ENCODE measurements at places on chromosomes 11 and 22.

DNA sequence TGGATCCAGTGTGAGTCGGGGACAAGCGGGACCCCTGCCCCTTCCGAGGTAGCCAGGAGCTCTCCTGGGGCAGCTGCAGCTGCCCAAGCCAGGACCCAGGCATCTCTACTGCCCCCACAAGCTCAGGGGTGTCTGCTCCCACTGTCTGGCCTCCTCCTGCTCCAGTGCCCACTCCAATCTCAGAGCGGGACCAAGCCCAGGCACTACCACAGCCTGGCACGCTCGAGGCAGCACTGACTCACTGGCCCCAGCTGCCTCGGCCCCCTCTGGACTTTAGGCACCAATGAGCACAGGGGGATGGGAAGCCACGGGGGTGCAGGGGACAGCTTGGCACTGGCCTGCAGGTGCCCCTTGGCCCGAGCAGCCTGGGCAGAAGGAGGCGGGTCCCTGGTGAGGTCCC lies 8.2 kb downstream of the IL2RB start:
- DNase-seq, result no peak

DNA sequence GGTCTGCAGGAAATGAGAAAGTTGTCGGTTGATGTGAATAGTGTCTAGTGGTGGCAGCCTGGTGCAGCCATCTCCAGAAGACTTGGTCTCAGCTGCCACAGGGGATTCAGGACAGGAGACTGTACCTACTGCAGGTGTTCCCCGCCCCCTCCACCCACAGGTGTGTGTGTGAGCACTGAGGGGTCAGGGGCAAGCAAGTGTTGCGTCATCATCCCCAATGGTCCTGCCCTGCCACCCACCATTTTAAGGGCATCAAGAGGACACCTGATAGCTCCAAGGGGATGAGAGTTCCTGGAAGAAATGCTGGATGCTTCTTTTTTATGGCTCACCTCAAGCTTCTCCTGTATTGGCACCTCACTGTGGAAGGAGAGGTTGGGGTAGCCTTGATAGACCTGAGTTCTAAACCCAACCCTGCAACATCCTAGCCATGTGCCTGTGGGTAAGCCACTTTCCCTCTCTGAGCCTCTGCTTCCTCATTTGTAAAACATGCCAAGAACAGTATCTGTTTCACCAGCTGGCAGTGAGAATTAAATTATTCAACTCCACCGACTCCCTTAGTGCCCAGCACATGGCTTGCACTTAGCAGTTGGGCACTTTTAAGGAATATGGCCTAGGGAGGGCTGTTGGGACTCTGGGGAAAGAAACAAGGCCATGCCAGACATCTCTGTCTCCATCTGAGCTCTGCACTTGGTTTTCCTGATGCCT lies 6.1 kb downstream of the C11orf91 start:
- DNase-seq, result no peak

- DNase-seq, result no peak
Observed at GRCh38 chr11:8613036-8613435, 19.0 kb upstream of the STK33 start.

DNA sequence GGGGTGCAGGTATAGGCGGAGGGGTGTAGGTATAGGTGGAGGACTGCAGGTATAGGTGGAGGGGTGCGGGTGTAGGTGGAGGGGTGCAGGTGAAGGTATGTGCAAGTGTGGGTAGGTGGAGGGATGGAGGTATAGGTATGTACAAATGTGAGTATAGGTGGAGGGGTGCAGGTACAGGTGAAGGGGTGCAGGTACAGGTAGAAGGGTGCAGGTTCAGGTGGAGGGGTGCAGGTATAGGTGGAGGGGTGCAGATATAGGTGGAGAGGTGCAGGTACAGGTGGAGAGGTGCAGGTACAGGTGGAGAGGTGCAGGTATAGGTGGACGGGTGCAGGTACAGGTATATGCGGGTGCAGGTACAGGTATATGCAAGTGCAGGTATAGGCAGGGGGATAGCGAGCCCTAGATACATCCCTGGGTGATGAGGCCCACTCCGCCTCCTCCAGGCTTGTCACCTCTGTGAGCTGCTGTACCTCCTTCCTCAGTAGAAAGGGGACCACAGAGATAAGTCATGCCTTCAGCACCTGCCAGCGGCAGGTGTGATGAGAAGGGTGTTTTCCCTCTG lies 17.2 kb downstream of the LINC01488 start:
- no peak for DNase-seq

DNA sequence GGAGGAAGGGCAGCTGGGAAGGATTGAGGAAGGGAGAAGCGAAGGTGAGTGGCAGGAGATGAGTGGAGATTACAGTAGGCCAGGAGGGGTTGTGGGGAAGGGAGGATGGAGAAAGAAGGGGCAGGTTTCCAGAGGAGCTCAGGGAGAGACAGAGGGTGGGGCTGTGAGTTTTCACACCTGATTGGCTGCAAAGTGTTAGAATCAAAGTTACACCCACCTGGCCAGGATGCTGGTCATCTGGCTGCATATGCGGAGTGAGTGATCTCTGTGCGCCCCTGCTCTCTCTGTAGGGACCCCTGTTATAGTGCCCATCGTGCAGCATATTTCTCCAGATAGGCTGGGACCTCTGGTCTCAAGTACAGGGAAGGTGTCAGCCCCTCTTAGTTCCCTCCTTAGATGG lies 18.3 kb downstream of the AMPD3 start:
- no peak for DNase-seq

- DNase-seq, result no peak
Observed at GRCh38 chr22:46734830-46735453, 3.1 kb downstream of the CERK start.

DNA sequence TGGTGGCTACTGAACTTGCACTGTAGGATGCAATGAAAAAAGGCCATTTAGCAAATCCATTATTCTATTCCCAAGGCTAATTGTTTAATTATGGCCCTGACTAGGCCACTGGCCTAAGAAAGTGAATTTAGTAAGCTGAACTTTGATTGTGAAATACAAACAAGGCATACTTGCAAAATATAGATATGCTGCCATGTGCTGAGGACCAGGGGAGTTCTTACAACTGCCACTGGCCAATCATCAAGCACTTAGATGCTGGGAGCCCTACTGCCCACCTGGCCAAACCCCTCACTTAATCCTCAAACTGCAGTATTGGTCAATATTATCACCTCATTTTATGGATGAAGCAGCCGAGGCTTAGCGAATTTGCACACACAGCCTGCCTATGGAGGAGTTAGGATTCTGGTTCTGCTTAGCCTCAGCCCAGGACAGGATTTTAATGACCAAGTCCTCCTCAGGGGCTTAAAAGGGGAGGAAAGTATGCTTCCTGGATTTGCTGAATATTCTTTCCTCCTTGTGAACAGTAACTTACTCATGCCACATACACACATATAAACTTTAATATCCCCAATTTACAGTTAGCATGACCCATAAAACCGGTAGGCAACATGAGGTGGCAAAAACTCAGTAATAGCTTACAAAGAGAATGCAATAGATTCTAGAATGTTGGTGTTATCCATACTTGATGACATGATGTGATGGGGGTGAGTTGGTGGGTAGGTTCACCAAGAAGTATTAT lies 39.3 kb downstream of the CD44 start:
- no peak for DNase-seq

DNA sequence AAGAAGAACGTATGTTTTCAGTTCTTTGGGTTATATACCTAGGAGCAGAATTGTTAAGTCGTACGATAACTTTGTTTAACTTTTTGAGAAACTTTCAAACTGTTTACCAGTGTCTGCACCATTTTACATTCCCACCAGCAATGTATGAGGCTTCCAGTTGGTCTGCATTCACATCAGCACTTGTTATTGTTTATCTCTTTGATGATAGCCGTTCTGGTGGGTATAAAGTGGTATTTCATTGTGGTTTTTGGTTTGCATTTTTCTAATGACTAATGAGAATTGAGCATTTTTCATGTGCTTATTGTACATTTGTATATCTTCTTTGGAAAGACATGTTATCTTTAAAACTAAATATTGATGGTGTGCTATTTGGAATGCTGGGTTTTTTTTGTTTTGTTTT lies 59.8 kb downstream of the KDM2A start:
- no peak for DNase-seq

GRCh38 chr11:101269390-101269789 lies 139.8 kb upstream of the PGR start:
- DNase-seq, result no peak

DNA sequence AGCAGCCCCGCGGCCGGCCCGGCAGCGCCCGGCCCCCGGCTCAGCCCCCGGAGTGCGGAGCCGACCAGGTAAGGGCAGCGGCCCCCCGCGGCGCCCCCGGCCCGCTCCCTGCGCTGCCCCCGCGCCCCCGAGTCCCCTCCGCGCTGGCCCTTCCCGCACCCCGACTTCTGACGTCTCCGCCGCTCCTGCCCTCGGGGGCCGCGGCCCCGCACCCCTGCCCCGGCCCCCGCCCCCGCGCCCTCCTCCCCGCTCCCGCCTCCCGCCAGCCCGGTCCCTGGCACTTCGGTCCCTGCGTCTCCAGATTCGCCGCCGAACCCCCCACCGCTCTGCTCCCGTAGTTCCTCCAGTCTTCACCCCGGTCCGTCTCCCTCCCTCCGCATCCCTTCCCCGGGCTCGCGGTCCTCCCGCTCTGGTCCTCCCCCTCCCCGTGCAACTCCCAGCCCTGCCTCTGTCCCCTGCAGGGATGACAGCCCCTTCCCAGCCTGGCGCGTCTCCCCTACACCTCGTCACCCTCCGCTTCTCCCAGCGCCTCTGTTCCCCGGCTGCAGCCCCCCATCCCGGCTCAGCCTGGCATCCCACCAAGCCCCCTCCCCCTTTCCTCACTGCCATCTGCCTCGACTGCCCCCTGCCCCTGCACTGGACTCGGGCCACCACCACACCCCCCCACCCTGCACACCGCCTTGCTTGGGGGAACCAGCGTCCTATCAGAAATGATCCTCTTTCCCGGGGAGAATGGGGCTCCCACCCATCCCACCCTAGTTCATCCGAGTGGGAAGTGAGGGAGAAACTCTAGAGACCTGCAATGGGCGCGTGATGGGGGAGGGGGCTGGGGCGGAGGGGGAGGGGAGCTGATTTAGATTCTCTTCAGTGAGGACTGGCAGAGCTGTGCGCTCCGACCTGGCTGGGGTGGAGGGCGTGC lies 531 bp downstream of the GRIK4 start:
- DNase-seq, result no peak

- DNase-seq, result no peak
Observed at GRCh38 chr11:112744041-112744440, 217.2 kb upstream of the NCAM1 start.

- DNase-seq, result no peak
Observed at GRCh38 chr11:63870351-63871140, 31.6 kb downstream of the MARK2 start.

DNA sequence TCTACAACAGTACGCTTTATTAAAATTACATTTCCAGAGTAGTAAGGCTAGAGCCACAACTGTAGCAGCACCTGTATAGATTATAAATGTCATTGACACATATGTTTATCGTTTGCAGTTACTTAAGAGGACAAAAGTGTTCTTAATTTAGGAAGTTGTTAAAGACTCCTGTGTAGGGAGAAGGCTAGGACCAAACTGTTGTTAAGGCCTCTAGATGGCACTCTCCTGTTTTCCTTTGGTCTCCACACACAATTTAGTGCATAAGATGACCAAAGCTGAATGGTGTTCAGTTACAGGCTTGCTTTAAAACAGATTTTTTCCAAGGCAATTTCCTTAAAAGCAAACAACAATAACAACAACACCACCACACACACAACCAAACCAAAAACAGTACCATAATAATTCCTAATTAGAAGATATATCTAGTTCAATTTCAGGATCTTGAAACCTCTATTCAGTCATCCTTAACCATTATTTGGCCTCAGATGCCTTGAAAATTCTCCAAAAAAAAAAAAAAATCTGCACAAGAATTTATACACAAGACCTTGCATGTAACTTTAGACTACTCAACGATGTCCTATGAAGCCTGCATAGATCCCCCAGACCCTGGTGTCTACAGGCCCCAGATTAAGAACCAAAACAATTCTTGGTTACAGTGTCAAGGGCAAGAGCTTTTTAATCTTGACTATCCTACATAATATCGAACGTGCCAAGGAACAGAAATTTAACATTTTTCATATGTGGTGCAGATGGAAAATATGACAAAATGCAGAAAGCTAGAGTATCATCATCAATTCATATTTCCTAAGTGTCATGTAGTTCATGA lies 42.6 kb upstream of the APOA1 start:
- DNase-seq, result peak; percentile 49

DNA sequence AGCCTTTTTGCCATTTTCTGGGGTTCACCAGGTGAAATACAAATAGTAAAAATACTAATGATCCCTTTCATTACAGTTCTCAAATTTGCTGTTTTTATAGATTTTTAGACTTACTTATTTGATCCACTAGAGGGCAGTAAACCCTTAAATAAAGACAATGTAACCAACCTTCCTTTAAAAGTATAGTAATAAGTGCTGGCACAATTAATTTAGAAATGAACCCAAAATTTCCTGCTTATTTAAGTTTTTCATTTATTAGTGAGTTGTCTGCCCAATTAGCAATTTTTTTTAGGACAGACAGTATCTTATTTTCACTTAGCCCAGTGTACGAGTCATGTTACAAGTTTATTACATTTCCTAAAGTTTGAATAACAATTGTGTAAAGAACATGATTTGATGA lies 4.7 kb downstream of the DDIAS start:
- DNase-seq, result peak; percentile 5

DNA sequence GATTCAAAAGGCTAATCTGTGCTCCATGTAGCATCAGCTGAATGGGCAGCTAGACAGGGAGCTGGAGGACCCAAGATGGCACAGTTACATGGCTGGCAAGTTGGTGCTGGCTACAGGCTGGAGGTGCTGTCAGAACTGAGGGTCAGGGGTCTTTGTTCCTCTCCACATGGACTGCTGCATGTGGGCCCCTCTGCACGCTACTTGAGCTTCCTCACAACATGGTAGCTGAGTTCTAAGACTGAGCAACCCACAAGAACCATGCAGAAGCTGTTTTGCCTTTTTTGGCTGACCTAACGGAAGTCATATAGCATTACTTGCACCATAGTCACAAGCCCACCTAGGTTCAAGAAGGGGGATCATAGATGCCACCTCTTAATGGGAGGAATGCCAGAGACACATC lies 196.1 kb downstream of the GRIK4 start:
- DNase-seq, result no peak

DNA sequence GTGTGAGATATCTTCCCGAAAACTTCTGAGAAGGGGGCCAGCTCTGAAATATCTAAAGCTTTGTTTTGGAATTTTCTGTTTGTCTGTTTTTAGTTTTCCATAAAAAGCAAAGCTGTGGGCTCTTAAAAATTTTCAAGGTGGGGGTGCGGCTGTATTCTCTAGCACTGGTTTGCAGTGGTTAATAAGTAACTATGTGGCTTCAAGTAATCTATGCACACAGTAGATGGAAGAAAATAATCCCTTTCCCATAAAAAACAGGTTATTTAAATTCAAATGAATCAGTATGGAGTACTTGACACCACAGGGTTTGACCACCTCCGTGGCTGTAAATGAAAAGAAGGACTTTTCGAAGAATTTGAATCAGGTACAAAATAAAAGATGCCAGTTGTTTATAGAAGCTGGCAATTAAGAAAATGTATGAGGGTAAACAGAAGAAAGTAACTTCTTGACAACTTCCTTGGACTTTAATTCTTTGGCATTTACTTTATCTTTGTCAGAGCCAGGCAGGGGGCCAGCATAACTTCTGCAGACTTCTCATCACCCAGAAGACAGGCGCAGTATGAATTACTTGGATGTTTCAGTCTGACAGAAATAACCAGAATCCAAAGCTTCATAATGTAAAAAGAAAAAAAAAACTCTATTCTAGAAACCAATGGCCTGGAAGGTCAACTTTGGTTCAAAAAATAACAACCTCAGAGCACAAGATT lies 981.0 kb downstream of the DLG2 start:
- no peak for DNase-seq

All from RWPE1 (cell line).